ENCODE measurements at places on chromosomes 5 and 9. TPM values are rescaled to one million over a fixed set of nuclear protein-coding genes. Genes with fewer than 3 reads are reported as not detected.

Gene C9orf50
- polyA plus RNA-seq, result 0.86 TPM

Gene DRD1
- polyA plus RNA-seq, result not detected

Gene AQP7
- 18.0 TPM for polyA plus RNA-seq

- DNase-seq, result no peak
Measured at GRCh38 chr9:27292659-27293405, 4.1 kb downstream of the EQTN start.

- DNase-seq, result no peak
Measured at GRCh38 chr9:1042466-1042865, 7.7 kb upstream of the DMRT2 start.

Gene MLANA
- 0.66 TPM for polyA plus RNA-seq

DNA sequence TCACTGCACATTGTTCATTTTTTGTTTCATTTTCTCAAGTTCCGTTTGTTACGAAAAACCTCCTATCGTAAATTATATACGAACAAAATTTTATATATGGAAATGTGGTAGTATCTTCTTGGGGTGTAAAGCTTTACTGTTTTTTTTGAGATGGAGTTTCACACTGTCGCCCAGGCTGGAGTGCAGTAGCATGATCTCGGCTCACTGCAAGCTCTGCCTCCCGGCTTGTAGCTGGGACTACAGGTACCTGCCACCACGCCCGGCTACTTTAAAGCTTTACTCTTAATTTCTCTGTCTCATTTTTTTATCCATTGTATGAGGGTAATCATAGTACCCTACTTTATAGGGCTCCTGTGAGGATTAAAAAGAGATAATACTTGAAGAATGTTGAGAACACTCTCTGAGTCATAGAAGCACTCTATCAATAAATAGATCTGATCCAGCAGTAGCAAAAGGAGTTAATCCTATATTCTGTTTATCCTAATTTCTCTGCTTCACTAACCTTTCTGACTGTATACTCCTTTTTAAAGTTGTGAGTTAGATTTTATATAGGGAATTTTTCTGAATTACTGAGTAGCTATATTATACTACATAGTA lies 5.6 kb upstream of the LRRC70 start:
- no peak for DNase-seq
